ENCODE measurements at places on chromosomes 5 and 9. TPM values are rescaled to one million over a fixed set of nuclear protein-coding genes. Genes with fewer than 3 reads are reported as not detected.

- H3K4me1 ChIP-seq = peaks cover 22% of the 10 kb centered on the region
- peak; percentile 78 for DNase-seq
- peak overlapping the region; percentile 87 for H3K27ac ChIP-seq
Measured at GRCh38 chr5:98770209-98770910, 3.1 kb upstream of the RGMB start.

GRCh38 chr5:94811331-94811730, 192.9 kb downstream of the SLF1 start:
- H3K27me3 ChIP-seq = no peaks in the 10 kb centered on the region
- H3K4me1 ChIP-seq = no peaks in the 10 kb centered on the region
- no peak overlapping the region for H3K27ac ChIP-seq
- H3K4me3 ChIP-seq = no peak overlapping the region

GRCh38 chr5:134328619-134329018, 38.4 kb downstream of the CDKL3 start:
- H3K27me3 ChIP-seq = no peaks in the 10 kb centered on the region
- no peaks in the 10 kb centered on the region for H3K4me1 ChIP-seq
- no peaks in the 10 kb centered on the region for H3K36me3 ChIP-seq
- H3K27ac ChIP-seq = no peak overlapping the region
- no peak for DNase-seq
- no peak overlapping the region for H3K4me3 ChIP-seq

DNA sequence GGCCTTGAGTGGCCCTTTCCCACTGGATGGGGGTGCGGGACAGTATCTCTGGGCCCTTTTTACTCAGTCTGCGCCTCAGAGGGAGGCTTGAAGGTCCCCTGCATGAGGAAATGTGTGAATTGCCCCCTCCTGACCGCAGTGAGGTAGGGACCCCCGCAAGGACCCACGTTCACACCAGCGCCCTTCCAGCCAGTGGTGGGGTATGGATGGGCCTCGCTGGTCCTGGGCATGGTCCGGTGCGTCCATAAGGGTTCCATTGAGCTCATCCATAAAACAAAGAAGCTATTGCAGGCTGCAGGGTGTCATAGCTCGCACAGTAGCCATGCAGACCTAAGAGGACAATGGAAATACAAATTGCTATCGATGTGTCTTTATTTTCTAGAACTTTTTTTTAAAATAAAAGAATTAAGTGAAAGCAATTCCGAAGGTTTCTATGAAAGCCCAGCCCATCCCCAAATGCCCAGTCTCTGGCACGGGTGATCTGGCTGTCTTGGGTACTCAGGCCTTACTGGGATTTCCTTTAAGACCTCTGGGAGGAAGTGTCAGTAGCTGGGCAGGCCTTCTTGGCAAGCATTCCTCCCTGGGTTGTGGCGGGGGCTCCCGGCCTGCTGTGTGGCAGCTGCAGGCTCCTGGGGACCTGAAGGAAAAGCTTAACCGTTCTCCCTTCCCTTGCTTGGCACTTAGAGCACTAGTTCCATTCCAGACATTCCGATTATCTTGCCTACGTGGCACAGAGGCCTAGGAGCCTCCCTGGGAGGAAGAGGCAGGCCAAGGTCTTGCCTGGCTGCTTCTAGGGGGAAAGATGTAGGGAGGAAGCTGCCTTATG, 1.5 kb upstream of the SEMA5A start:
- peak; percentile 71 for DNase-seq
- H3K36me3 ChIP-seq = peaks cover 37% of the 10 kb centered on the region
- peak overlapping the region; percentile 98 for H3K27ac ChIP-seq
- H3K4me1 ChIP-seq = peaks cover 28% of the 10 kb centered on the region
- H3K4me3 ChIP-seq = peak overlapping the region; percentile 92

ORM2 gene
- not detected for total RNA-seq
